Cardiac muscle cell (in vitro differentiated cells and primary cell): ENCODE measurements at places on chromosomes 12 and 14. TPM values are rescaled to one million over a fixed set of nuclear protein-coding genes. Genes with fewer than 3 reads are reported as not detected.
A peak's percentile ranks its signal among the peaks of the same experiment; 100 is the strongest.

DNA sequence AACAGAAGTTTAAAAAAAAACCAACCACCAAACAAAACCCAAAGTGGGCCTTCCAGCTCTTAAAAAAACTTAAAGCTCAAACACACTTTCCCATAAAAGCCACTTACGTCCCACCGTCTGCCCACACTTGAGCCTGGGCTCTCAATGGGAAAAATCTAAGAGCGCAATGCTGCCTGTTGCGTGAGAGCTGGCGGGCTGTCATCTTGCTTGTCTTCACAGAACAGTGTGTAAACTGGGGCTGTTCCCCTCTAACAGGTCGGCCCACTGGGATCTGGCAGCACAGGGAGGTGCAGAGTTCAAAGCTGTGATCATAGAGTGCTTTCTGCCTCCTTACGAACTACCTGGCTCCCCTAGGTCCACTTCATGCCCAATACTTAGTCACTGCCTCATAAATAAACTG, 80.0 kb downstream of the DICER1 start:
- no peak for DNase-seq

The ISM2 gene
- total RNA-seq = 0.53 and 0.83 TPM in 2 replicates

- peak; percentile 30 for DNase-seq
These were observed 42.1 kb downstream of the MGST1 start for GRCh38 chr12:16389594-16389993.

The SERPINA12 gene
- not detected in 2 replicates for total RNA-seq

- DNase-seq = no peak
These were observed 23.0 kb upstream of the ITGA5 start for GRCh38 chr12:54442099-54442498.

GRCh38 chr12:105041186-105041585, 43.1 kb downstream of the ALDH1L2 start:
- DNase-seq = no peak

DNA sequence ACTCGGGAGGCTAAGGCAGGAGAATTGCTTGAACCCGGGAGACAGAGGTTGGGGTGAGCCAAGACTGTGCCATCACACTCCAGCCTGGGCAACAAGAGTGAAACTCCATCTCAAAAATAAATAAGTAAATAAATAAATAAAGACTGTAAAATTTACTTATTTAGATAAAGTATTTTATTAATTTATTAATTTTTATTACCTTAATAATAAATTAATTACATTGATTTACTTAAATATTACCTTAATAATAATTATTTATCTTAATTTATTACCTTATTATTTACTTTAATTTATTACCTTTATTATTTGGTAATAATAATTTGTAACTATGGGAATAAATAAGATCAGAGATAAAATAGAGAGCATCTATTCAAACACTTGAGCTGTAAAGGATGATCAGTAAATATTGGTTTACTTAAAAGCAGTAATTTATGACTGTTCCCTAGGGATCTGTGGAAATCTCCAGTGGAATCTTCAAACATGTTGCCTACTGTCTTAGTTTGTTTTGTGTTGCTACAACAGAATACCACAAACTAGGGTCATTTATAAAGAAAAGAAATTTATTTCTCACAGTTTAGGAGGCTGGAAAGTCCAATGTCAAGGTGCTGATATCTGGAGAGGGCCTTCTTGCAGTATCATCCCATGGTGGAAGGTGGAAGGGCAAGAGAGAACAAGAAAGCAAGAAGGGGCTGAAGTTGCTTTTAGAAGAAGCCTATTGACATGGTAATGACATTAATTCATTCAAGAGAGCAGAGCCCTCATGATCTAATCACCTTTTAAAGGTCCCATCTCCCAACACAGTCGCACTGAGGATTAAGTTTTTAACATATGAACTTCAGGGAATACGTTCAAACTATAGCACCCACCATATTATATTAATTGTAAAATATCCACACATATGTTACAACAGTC, 37.1 kb downstream of the SOCS2 start:
- no peak for DNase-seq

The CIROP gene
- 0.15 TPM in 1 of 2 replicates, not detected in the other for total RNA-seq

The LMNTD1 gene
- not detected in 2 replicates for total RNA-seq

The IAPP gene
- total RNA-seq = 0.09 and 0.14 TPM in 2 replicates

DNA sequence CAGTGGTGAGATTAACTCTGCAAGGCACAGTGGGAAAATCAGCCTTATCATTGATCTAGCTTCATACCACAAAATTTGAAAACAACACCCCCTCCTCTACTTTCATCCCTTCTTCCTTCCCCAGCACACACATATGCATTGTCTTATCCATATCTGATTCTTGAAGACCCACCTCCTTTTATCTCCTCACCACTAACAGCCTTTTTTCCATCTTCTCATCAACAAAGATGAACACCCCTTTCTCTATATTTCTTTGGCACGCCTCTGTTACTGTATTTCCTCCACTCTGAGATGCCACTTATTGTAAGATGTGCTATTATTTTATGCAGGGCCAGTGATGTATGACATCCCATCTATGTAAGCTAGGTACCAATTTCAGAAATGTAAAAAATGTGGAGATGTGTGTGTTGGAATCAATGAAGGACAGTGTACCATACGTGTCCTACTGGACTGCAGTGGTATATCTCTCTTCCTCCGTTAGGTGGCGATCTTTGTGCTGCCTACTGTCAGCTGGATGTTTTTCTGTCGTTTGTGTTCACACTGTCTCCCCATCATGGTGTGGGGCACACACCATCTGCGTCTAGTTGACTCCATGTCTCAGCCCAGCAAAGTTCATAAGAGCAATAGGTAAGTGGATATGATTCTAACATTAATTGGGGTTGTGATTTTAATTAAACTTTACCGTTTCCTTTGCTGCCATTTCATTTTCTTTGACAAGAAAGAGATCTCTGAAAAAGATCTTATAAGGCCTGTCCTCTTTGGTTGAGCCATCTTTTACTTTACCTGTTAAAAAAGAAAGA, 24.0 kb downstream of the CCDC38 start:
- DNase-seq = peak; percentile 67

The LTB4R2 gene
- 7.6 and 15.1 TPM in 2 replicates for total RNA-seq

- DNase-seq = no peak
These were observed 106.5 kb upstream of the PLXNC1 start for GRCh38 chr12:94041850-94042249.

DNA sequence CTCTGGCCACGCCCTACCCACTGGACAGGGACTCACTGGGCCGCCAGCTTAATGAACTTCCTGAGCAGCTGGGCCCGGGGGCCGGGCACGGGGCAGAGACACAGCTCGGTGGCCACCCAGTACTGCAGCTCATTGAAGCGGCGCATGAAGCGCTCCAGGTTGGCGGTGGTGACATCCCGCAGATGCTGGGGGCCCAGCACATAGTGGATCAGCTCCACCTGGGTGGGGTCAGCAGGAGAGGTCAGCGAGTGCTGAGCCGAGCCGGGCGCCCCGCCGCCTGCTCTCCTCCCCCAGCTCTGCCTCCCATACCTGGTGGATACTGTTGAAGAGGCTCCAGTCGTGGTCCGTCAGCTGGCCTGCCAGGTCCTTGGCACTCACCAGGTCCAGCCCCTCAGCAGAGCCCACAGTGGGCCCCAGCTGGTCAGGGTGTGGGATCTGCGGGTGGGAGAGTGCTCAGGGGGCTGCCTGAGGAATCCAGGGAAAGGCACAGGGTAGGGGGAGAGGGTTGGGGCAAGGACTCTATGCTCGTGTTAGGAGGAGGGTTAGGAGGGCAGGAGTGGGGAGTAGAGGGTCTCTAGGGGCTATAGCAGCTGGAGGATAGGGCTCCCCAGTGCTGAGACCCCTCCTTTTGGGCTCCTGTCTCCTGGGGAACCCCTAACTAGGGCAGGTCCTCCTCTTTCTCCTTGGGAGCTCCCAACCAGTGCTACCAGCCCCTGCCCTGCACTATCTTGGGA, 15.5 kb upstream of the ENDOU start:
- no peak for DNase-seq

DNA sequence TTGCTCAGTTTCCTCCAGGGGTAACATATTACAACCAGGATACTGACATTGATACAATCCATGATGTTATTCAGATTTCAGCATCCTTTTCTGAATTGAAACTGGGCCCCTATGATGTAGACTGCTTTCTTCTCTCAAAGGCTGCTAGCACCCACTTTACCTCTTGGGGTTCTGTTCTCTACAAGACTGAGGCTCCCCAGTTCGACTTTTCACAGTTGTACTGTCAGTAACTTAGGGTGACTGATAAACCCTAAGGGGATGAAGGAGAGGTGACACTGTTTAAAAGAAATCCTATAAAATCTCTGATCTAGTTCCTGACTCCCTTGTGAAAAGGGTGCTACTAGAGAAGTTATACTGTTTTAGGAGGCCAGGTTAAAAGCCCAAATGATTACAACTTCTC, 818 bp downstream of the VPS33A start:
- no peak for DNase-seq

- no peak for DNase-seq
These were observed 80.8 kb downstream of the GALNT9 start for GRCh38 chr12:132248453-132249167.

The NPAS3 gene
- 0.18 and 0.32 TPM in 2 replicates for total RNA-seq

GRCh38 chr12:107668320-107669098, 17.1 kb upstream of the PWP1 start:
- no peak for DNase-seq

The ADAMTS20 gene
- 0.33 and 0.60 TPM in 2 replicates for total RNA-seq

GRCh38 chr12:6538420-6539313, 4.3 kb downstream of the GAPDH start:
- peak; percentile 48 for DNase-seq

DNA sequence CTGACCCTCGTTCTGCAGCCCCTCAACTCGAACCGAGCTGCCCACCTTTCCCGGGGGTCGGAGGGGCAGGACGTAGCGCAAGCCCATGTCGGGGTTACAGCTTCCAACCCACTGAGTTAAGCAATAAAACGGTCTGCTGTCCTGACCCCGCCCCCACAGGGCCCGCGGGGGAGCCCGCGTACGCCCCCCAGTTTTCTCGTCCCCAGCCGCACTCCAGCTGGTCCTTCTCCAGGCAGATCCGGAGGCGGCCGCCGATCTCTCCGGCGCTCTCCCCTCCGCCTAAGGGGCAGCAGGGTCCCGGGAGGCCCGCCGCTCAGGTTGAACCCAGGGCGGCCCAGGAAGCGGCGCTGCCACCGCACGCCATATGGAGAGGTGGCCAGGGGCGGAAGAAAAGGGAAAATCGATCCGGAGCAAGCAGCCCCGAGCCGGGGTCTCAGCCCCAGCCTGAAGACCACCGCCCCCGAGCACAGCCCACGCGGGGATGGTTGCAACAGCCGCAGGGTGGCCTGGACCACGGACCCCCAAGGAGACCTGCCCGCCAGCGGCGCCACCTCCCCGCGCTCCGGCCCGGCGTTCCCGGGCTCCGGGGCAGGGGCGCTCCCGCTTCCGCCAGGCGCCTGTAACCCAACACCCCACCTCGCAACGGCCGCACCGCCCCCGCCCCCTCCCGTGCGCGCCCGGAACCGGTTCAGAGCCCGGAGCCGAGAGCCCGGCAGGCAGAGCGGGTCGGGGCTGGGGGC, 760 bp downstream of the ACTN1 start:
- peak; percentile 77 for DNase-seq

The SALL2 gene
- 56.8 and 74.6 TPM in 2 replicates for total RNA-seq

The ATL1 gene
- 0.39 and 1.5 TPM in 2 replicates for total RNA-seq

The CLEC7A gene
- not detected in 2 replicates for total RNA-seq

- no peak for DNase-seq
These were observed 573 bp downstream of the CKB start for GRCh38 chr14:103521951-103522563.

- no peak for DNase-seq
These were observed 2.5 kb downstream of the DUSP6 start for GRCh38 chr12:89349814-89350213.

- DNase-seq = peak; percentile 34
These were observed 8.8 kb upstream of the EVL start for GRCh38 chr14:100056431-100056830.

DNA sequence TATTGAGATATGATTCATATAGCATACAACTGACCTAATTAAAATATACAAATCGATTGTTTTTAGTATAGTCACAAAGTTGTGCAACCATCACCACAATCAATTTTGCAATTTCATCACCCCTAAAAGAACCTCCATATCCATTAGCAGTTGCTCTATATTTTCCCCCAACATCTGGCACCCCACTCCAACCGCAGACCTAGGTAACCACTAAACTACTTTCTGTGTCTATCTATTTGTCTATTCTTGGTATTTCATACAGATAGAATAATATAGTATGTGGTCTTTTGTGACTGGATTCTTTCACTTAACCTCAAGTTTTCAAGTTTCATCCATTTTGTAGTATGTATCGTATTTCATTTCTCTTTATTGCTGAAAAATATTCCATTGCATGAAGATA, 126.0 kb upstream of the CRY1 start:
- no peak for DNase-seq

DNA sequence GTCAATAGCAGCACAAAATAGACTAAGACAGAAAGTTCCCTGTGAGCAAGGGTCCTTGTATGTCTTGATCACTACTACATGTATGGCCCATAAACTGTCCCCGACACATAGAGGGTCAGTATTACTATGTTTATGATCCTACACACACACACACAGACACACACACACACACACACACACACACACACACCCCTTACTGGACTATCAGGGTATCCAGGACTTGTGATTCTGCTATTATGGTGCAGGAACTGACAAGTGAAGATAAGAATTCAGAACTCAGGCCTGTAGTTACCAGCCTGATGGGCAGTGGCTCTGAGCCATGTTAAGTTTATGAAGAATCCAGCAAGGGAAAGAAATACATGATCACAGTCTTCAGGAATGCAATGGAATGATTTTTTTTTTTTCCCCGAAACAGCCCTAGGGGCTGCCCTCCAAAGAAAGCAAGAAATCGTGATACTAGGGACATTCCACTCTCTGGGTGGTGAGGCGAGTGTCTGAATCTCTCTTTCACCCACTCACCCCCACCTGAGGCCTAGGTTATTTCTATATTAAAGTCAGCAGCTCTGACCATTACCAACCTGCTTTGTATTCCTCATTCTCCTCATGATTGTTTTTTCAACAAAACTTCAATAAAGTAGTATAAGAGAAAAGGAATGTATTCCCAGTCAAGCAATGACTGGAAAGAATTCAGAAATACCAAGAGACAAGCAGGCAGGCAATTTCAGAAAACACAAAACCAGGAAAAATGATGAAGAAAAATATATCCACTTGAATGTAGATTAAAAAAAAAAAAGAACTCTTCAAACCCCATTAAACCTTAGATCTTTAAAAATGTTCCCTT, 105.8 kb downstream of the AVPR1A start:
- peak; percentile 46 for DNase-seq

DNA sequence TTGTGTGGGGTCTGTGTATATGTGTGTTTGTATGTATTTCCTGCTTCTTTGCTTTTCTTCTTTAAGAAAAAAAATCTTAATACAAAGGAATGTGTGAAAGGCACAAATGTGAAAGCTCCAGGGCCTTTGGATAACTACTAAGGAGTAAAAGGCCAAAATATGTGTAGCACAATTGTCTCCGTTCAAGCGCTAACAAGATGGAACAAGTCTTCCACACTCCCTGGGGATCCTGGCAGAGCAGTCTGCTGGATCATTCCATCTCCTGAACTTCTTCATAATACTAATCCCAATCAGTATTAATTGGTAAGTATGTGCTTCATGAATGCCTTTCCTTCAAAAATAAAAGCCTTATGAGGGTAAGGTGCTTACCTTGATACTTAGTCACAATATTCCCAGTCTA, 462.5 kb upstream of the TBX3 start:
- no peak for DNase-seq
